ENCODE measurements at places on chromosomes 7 and 10.
A peak's percentile ranks its signal among the peaks of the same experiment; 100 is the strongest.

DNA sequence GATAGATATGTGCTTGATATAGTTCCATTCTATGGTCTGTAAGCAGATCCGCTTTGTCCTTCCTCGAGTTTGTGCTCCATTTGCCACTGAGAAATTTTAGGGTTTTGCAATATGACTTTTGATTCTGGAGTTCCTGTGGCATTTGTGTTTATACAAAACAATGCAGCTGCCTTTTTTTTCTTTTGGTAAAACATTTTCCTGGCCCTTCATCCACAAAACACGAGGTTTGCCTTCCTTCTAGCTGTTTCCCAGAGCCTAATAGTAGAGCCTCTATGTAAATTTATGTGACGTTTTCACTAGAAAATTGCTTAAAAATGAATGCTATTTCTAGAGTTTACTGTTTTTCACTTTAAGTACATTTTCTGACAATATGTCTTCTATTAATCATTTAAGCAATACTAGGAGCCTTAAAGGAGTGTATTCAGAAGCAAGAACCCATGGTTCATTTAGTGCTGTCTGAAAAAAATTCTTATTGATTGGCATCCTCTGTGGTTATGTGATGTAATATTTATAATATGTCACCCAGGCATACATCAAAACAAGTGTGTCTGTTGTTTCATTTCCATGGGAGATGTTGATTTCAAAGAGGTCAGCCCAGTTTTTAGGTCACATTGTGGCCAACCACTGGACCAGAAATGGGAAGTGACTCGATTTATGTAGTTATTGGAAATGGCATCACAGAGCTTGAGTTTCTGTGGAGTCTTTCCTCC lies 618.3 kb downstream of the LRMDA start:
- no peak for DNase-seq

GRCh38 chr7:129949292-129950133 lies 3.2 kb downstream of the UBE2H start:
- DNase-seq: no peak

DNA sequence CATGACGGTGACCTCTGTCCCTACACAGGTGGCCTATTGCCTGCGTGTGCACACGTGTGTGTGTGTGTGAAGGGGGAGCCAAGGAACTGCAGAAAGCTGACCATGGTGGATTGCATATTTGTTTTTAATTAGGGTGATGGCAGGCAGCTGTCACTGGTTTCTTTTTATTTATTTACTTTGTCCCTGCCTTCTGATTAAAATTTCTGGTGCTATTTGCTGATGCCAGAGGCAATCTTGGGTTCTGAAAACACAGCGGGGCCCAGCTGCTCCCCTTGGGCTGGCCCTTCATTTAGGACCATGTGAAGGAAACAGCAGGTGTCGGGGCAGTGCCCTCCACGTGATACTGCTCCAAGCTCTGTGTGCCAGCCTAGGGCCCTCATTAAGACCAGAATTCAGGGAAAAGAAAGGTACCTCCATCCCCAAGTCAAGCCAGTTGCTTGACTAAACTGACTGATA lies 71.3 kb upstream of the PODXL start:
- DNase-seq: no peak

GRCh38 chr10:103554488-103555324 lies 61.2 kb downstream of the NEURL1 start:
- DNase-seq: no peak

DNA sequence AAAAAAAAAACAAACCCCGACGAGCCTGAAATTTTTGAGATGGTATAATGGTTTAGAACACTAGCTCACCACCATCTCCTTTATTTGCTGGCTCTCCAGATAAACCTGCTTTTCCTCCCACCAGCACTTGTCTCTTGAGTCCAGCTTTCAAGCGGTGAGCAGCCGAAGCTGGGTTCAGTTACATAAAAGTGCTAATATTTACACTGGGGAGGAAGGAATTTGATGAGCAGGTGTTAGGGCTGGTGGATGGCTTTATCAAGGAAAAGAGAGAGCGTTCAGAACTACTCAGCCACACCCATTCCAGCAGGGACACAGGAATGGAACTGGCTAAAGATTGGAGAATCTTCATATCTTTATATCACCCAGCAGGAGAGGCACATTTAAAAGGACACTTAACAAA lies 6.6 kb upstream of the CALML3 start:
- no peak for DNase-seq

GRCh38 chr10:132468216-132468615 lies 69.4 kb upstream of the INPP5A start:
- no peak for DNase-seq

DNA sequence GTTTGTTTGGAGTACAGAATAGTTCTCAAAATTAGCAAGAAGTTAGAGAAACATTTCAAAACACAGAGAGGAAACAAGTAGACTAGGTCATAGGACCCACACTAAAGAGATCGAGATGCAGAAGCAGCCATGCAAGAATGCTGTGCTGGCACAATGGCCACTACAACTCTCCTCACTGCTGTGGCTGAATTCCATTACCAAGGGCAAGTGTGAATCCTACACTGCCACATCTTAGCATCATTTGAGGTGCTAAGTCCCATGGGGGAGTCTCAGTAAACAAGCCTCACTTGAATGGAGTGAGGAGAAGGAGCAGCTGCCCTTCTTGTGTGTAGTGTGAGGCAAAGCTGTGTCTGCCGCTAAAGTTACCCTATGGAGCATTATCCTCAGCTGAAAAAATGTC lies 56.7 kb downstream of the PCLO start:
- no peak for DNase-seq

GRCh38 chr7:71198887-71199286 lies 66.9 kb downstream of the GALNT17 start:
- DNase-seq: no peak

DNA sequence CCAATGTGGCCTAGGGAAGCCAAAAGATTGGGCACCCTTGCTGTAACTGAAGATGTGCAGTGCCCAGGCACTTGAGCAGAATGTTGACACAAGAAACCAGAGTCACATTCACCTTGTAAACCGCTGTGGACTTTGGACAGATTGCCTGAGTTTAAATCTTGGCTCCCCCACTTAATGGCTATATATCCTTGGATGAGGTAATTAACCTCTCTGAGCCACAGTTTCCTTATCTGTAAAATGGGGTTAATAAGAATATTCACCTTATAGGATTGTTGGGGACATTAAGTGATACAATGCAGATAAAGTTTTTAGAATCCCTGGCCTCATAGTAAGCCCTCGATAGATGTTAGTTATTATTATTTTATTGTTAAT lies 331.0 kb downstream of the LRMDA start:
- DNase-seq: no peak

- DNase-seq: no peak
Observed at GRCh38 chr10:48973065-48973464, 33.4 kb upstream of the LRRC18 start.

DNA sequence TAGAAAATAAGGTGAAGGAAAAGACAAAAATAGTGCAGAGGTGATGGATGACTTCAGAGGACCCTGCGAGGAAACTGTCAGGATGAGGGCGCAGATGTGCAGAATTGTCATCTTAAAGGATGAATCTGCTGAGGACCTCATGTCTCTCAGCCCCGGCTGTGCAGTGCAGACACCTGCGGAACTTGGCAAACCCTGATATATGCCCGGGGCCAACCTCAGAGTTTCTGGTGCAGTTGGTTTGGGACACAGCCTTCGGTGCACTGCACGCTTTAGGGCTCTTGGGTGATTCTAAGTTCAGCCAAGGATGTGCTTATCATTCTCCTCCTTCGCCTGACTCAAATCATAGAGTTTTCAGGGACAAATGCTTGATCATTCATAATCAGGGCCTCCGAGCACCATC lies 310.1 kb downstream of the TCERG1L start:
- DNase-seq: no peak

GRCh38 chr10:60762554-60762953 lies 15.7 kb upstream of the CDK1 start:
- no peak for DNase-seq

DNA sequence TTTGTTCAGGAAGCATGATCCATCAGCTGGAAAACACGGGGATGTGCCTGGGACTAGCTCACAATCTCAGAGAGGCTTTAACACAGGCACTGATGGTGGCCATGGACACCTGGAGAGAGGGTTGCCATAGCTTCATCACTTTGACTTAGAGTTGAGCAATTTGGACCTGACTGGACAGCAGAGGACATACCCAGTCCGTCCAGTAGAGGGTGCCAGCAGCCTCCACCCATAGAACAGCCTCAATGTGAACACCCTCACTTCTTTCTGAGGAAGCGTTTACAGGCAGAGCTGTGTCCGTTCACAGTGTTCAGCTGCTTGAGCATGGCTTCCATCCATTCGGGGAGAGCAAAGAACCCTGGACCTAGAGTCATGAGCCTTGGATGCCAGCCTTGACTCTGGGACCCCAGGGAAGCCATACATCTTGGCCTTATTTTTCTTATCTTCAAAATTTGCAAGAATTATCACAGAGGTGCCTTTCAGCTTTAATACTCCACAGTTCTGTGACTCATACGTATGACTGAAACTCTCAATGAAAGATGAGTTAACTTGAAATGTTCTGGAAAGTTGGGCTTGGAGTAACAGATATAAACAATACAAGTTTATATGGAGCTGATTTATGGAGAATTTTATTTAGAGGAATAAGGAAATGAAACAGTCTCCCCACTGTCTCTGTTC lies 302.9 kb upstream of the PODXL start:
- DNase-seq: no peak

- DNase-seq: peak; percentile 12
Observed at GRCh38 chr7:150404172-150404804, 25.2 kb downstream of the ZNF775 start.

GRCh38 chr10:126597211-126597610 lies 73.3 kb downstream of the C10orf90 start:
- DNase-seq: no peak

DNA sequence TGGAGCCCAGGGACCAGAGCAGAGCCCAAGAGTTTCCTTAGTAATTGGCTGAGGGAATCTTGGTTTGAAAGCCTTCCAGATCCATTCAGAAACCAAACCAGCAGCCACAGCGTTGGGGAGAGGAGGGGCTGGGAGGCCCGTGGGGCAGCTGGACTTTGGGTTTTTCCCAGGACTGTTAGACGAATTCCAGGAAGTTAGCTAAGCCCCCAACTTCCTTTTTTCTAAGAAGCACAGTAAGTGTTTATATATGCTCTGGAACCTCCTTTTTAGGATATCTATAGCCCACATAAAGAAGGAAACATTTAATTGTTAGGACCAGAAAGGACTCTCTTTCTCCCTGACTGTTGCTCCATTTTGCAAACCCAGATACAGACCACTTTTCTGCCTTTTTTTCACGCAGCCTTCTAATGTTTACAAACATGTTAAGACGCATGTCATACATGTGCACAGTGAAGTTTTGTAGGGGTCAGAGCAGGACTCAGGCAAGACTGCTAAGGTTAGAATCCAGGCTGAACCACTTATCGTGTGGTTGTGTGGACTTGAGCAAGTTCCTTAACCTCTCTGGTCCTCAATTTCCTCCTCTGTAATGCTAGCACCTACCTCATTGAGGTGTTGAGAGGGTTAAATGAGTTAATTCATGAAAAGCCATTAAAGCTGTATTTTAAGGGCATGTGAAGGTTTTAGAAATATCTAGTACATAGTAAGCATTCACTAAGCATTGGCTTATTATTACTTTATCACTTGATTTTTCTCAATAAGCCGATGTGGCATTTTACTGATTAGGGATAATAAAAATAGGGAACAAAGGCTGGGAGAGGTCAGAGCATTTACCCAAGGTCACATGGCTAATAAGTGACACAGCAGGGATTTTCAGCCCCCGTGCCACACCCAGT lies 42.4 kb downstream of the TBATA start:
- no peak for DNase-seq

- no peak for DNase-seq
Observed at GRCh38 chr7:51034521-51035264, 252.0 kb upstream of the GRB10 start.

GRCh38 chr7:2819954-2820397 lies 24.1 kb downstream of the GNA12 start:
- no peak for DNase-seq

DNA sequence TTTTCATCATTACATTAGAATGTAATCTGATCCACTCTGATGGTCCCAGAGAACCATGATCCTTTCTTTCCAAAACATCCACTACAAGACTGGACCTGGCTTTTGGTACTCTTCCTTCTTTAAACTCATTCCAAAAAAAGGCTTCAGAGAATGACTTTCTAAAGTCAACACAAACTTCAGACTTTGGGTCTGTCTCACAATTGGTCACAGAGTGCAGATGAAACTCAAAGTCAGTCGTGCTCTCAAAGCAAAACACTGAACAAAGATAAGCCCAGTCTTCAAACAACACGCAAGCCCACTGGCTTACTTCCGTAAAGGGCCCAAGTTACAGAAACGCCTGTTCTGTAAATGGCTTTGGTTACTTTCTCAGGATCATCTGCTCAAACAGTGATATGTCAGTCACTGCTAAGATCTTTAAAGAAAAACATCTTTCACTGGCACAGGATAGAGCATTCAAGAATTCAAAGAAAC lies 250.9 kb upstream of the MKLN1 start:
- no peak for DNase-seq

DNA sequence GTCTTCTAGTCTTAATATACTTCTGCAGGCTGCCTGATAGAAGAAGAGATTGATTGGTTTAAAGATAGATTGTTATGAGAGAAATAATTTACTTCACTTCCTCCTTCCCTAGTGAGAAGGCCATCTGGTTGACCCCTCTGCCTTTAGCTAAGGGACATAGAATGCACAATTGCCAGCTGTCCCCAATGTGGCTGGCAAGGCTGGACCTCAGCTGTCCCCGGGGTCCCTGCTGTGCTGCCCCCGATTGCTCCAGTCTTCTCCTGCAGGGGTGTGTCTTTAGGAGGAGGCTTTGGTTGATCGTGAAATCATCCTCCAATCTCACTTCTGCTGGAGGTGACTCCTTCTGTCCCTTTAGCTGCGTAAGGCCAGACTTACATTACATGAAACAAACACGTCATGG lies 388.5 kb downstream of the DPP6 start:
- DNase-seq: no peak

DNA sequence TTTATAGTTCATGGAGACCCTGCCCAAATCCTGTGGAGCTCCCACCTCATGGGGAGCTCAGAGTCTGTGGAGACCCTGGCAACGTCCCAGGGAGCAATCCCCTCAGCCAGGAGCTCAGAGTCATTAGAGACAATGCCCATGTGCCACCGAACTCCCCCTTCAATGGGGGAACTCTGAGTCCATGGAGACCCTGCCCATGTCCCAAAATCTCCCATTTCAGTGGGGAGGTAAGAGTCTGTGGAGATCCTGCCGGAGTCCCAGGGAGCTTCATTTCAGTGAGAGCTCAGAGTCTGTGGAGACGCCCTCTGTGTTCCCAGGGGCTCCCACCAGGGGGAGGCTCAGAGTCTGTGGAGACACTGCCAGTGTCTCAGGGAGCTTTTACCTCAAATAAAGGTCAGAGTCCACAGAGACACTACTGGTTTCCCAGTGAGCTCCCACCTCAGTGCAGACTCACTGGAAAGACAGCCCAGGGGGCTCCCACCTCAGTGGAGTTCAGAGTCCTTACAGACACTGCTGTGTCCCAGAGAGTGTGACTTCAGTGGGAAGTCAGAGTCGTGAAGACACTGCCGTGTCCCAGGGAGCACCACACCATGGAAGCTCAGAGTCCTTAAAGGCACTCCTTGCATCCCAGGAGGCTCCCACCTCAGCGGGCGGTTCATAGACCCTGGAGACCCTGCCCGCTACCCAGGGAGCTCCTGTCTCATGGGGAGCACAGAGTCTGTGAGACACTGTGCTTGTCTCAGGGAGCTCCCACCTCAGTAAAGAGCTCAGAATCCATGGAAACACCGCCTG lies 5.0 kb downstream of the MYO1G start:
- DNase-seq: no peak

- no peak for DNase-seq
Observed at GRCh38 chr7:42292991-42293521, 56.0 kb upstream of the GLI3 start.

All from central memory CD4-positive, alpha-beta T cell (primary cell).